ENCODE measurements at places on chromosomes 12 and 14. TPM values are rescaled to one million over a fixed set of nuclear protein-coding genes. Genes with fewer than 3 reads are reported as not detected.

PLEKHG7 gene
- total RNA-seq = not detected

SSTR1 gene
- total RNA-seq = 0.05 TPM

GOLGA5 gene
- total RNA-seq = 25.4 TPM

LALBA gene
- not detected for total RNA-seq

PTCSC3 gene
- not detected for total RNA-seq

EPYC gene
- total RNA-seq = not detected

MYH6 gene
- 0.05 TPM for total RNA-seq
